Right ventricle myocardium inferior (tissue), 1 donor: ENCODE measurements at places on chromosomes 7 and 10. TPM values are rescaled to one million over a fixed set of nuclear protein-coding genes. Genes with fewer than 3 reads are reported as not detected.

The NUPR2 gene
- not detected for total RNA-seq

The LRRC17 gene
- total RNA-seq, result 2.1 TPM

The CALCR gene
- total RNA-seq, result 0.05 TPM

GRCh38 chr7:25262586-25262985 lies 34.3 kb upstream of the NPVF start:
- DNase-seq, result no peak

DNA sequence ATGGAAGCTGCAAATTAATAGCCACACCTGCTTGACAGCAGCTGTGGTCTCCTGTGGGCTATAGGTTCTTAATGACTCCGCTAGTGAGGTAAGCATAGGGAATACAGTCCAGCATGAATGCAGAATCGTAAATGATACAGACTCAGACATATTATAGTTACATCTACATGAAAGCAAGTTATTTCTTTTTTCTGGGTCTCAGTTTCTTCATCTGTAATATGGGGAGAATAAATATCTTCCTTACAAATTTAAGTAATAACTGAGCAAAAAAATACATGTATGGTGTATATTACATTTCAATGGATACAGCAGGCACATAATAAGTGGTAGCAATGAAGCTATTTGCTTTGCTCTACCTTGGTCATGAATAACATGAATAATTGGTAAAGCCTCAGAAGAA lies 245.9 kb upstream of the RHOBTB1 start:
- no peak for DNase-seq

DNA sequence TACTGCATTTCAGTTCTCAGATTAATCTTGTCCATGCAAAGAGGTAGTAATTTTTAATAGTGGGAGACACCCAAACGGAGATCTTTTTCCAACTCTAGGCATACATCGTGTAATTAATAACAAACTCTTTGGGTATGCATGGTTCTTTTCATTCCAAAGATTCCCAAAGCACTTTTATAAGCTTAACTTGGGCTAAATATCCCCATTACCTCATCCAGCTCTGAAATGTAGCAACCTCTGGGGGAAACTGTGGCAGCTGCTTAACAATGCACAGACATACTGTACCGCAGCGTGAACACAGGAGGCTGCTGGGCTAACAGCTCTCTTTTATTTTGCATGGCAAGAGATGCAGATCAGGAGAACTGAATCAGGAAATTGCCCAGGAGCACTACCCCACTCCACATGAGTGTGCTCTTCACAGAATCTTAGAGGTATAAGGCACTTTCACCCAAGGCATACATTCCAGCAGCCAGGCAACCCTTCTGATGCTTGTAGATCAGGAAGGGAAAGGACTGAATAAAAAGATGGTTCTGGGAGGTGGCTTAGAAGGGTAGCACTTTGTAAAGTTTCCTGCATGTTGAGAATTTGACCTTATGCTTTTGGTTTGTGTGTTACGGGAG lies 114.4 kb upstream of the GLI3 start:
- DNase-seq, result no peak
